ENCODE measurements at places on chromosomes 16 and 17. TPM values are rescaled to one million over a fixed set of nuclear protein-coding genes. Genes with fewer than 3 reads are reported as not detected.

- H3K27me3 ChIP-seq = peaks cover 9% of the 10 kb centered on the region
- no peaks in the 10 kb centered on the region for H3K4me1 ChIP-seq
- H3K36me3 ChIP-seq = no peaks in the 10 kb centered on the region
Observed at GRCh38 chr17:81951785-81952684, 5.0 kb upstream of the MYADML2 start.

DNA sequence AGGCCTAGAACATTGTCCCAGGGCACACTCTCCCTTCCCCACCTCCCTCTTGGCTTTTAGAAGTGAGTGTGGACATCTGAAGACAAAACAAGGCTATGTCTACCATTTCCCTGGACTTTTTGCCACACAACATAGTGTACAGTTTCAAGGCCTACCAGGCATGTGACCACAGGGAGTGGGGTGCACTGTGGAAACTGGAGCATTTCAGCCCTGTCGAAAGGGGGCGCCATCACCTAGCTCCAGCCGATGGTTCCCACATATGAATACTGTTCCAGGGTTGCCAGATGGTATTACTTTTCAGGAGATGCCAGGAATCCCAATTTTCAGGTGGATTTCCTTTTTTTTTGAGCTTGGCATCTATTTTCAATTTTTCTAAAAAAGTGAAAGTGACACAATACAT is 140.7 kb downstream of the KATNIP start:
- no peaks in the 10 kb centered on the region for H3K27me3 ChIP-seq
- no peak overlapping the region for H3K4me3 ChIP-seq
- no peaks in the 10 kb centered on the region for H3K36me3 ChIP-seq
- no peaks in the 10 kb centered on the region for H3K4me1 ChIP-seq
- peak; percentile 65 for DNase-seq
- H3K27ac ChIP-seq = no peak overlapping the region

- peak; percentile 63 for DNase-seq
- no peak overlapping the region for H3K27ac ChIP-seq
- H3K36me3 ChIP-seq = peaks cover 7% of the 10 kb centered on the region
- peaks cover 2% of the 10 kb centered on the region for H3K27me3 ChIP-seq
- H3K4me3 ChIP-seq = no peak overlapping the region
Observed at GRCh38 chr16:87461466-87461991, 31.3 kb downstream of the ZCCHC14 start.

DNA sequence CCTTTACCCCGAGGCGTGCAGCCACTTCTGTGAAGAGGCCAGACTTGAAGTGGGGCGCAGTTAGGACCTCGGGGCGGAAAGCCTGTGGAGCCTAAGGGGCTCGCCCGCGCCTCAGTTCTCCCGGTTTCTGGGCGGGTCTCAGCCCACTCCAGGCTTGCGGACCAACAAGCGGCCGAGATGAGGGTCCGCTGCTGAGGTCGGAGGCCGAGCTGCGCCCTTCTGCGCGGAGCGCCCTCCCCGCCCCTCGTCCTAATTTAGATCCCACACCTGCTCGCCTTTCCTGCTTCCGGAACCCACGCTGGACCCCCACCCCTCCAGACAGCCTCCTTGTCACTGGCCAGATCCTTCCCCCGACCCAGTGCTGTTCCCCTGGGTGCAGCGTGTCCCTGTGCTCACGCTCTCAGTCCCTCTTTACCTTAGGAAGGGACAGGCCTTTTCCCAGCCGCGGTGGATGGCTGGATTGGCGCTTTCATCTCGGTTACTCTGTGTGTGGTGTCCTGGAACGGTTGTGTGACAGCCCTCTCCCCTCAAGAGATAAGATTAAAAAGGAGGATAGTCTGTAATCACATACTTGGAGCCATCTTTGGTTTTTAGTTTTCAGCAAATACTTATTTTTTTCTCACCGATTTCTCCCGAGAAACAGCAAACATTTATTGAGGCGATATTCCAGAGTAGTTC is 933 bp upstream of the ATXN7L3 start:
- H3K4me1 ChIP-seq = peaks cover 44% of the 10 kb centered on the region
- peak overlapping the region; percentile 96 for H3K27ac ChIP-seq
- DNase-seq = no peak
- H3K4me3 ChIP-seq = peak overlapping the region; percentile 91
- H3K27me3 ChIP-seq = no peaks in the 10 kb centered on the region

DNA sequence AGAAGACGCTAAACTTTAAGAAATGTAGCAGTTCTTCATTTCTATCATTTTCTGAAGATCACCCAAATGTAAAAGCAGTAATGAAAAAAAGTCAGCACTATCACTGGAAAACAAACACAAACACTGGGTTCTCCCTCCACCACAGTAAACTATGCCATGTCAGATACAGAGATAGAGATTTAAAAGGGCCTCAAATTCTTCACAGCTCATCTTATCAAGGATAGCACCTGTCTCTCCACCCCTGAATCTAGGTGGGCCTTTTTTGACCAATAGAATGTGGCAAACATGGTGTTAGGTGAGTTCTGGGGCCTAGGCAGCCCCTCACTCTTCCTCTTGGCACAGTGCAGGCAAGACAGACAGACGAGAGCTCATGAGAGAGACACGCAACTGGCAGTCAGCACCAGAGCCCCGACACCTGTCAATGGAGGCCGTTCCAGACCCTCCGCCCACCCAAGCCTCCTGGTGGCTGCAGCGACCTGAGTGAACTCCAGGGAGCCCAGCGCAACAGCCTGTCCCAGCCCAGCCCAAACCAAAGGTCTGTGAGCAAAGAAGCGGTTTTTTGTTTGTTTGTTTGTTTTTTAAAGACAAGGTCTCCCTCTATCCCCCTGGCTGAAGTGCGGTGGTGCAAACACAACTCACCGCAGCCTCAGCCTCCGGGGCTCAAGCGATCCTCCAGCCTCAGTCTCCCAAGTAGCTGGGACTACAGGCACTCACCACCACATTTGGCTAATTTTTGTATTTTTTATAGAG is 79.8 kb downstream of the TBC1D16 start:
- no peak overlapping the region for H3K4me3 ChIP-seq
- H3K36me3 ChIP-seq = no peaks in the 10 kb centered on the region
- H3K27ac ChIP-seq = no peak overlapping the region
- DNase-seq = no peak

- H3K27ac ChIP-seq = no peak overlapping the region
- no peak overlapping the region for H3K4me3 ChIP-seq
- no peaks in the 10 kb centered on the region for H3K4me1 ChIP-seq
- DNase-seq = peak; percentile 1
Observed at GRCh38 chr17:57228911-57229310, 27.4 kb upstream of the MSI2 start.

- no peak overlapping the region for H3K27ac ChIP-seq
- no peak for DNase-seq
- H3K27me3 ChIP-seq = no peaks in the 10 kb centered on the region
- peaks cover 6% of the 10 kb centered on the region for H3K36me3 ChIP-seq
- no peak overlapping the region for H3K4me3 ChIP-seq
Observed at GRCh38 chr16:68257906-68258800, 6.2 kb upstream of the SLC7A6 start.

- no peak overlapping the region for H3K4me3 ChIP-seq
- H3K36me3 ChIP-seq = peaks cover 64% of the 10 kb centered on the region
- no peak for DNase-seq
- peak overlapping the region; percentile 39 for H3K27ac ChIP-seq
- no peaks in the 10 kb centered on the region for H3K27me3 ChIP-seq
- peaks cover 47% of the 10 kb centered on the region for H3K4me1 ChIP-seq
Observed at GRCh38 chr16:27228621-27229501, 25.5 kb downstream of the KDM8 start.

GRCh38 chr17:2862197-2862596 is 66.0 kb downstream of the RAP1GAP2 start:
- H3K4me3 ChIP-seq = no peak overlapping the region
- peaks cover 5% of the 10 kb centered on the region for H3K27me3 ChIP-seq
- H3K27ac ChIP-seq = no peak overlapping the region
- H3K36me3 ChIP-seq = no peaks in the 10 kb centered on the region

DNA sequence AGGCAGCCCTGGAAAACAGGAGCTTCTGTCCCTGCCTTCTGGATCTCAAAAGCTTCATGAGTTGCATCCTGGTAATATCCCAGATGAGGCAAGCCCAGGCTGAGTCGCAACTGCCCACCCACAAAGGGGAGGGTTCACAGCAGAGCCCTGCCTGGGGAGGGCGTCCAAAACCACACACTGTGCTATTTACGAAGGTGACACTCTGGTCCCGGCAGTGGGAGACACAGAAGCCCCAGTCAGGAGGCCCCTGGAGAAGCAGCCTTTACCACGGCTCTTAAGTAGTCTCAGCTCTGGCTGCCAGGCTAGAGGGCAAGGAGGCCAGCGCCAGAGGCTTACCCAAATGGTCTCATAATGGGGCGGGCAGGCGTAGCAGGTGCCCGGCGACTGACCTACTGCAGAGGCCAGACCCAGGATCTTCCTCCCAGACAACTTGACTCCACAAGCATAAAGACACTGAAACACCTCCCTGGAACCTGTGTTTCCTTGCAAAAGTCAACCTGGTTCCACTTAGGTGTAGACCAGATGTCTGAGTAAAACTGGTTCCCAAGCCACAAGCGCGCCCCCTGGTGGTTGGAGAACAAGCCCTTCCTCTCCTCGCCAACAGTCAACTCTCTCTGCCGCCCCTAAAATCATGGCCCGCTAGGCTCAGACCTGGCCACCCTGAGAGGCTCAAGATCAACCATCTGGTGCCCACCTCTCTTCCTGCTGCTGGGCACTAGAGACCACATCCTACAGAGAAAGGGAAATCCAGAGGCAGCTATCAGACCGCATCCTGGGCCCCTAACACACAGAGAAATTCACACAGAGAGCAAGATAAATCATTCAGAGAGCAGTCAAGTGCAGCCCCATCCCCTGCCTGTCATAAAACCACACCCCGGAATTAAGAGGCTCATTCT is 5.2 kb downstream of the AXIN2 start:
- H3K4me1 ChIP-seq = peaks cover 22% of the 10 kb centered on the region
- no peak overlapping the region for H3K27ac ChIP-seq
- peaks cover 18% of the 10 kb centered on the region for H3K27me3 ChIP-seq
- peaks cover 15% of the 10 kb centered on the region for H3K36me3 ChIP-seq
- peak overlapping the region; percentile 20 for H3K4me3 ChIP-seq

DNA sequence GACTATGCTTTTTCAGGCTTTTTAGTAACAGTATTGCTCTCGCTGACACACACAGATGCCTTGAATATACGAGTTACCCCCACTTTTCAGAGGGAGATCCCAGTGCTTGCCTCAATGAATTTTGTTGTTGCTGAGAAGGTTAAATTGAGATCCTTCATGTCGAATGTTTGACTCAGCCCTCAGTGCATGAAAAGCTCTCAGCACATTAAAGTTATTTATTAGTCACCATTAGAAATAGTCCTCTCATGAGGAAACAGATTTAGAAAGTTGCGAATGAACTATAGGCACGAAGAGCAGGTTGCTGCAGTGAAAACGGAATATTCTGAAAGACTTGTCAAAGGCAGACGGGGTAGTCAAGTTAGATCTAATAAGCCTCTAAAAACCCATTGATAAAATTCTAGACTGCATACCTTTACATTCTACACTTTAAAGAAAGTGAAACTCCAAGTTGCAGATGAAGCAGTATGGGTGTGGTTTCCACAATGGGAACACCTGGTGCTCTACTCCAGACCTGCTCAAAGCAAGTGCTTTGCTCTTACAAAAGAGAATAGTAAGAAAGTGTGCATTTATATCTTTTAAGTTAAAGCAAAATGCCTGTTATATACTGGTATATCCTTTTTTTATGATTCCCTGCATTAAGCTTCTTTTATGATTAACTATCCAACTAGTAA is 238.1 kb downstream of the MAF start:
- peak; percentile 60 for DNase-seq
- H3K27ac ChIP-seq = no peak overlapping the region
- no peak overlapping the region for H3K4me3 ChIP-seq
- peaks cover 9% of the 10 kb centered on the region for H3K4me1 ChIP-seq

DNA sequence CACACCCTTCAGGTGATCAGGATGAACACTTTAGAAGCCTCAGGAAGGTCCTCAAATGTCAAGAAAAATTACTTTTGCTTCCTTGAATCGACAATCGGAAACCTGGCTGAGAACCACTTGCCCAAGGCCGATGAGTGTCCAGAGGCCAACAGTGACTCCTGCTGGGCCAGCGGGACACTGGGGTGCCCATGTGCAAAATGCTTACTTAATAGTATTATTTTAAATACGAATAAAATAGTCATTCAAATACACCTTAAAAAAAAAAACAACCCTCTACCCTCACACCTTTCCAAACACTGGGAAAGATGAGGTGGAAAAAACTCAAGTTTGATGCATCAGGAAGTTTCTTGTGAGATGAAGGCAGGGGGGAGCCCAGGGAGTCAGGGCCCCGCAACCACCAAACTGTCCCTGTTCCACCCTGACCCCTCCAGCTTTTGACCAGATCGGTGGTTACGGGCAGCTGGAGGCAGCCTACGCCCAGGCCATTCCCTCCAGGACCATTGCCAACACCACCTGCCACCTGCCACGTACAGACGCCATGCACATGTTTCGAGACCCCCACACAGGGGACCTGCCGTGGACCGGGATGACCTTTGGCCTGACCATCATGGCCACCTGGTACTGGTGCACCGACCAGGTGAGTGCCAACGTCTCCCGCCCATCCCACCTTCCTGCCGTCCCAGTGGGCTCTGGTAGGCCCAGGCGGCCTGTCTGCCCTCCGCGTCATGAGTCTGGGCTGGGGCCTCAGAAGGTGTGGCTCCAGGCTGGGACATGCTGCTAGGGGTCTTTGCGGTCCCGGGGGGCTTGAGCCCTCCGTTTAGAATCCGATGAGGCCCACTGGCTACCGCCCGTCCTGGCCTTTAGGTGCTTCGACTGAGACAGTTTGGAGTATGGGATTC is 18.9 kb downstream of the SLC5A10 start:
- H3K4me1 ChIP-seq = peaks cover 8% of the 10 kb centered on the region
- no peak overlapping the region for H3K27ac ChIP-seq
- H3K27me3 ChIP-seq = no peaks in the 10 kb centered on the region
- no peak for DNase-seq

DNA sequence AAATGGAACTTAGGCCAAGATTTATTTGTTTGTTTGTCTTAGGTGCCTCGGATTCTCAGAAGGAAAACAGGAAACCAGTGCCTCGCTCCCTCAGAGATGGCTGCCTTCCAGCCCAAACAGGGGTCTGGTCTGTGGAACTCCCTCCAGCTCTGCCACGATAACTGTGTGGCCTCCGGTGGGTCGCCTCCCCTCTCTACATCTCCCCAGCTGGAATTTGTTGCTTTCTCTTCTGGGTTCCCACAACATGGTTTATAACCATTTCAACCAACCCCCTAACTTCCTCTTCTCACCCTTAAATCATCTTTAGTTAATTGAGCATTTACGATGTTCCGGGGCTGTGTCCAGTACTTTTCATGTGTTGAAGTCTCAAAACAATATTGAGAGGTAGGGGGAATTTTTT is 30.9 kb upstream of the PLLP start:
- no peaks in the 10 kb centered on the region for H3K27me3 ChIP-seq
- DNase-seq = no peak
- H3K4me1 ChIP-seq = peaks cover 14% of the 10 kb centered on the region

The TBC1D24 gene
- total RNA-seq = 16.6 TPM

The SDK2 gene
- 0.52 TPM for total RNA-seq

Measured in activated CD4-positive, alpha-beta T cell treated with anti-CD3 and anti-CD28 coated beads, Interleukin-2, amount 10 ng/mL, durations not matched to agents 24 days and 14 days (primary cell).